ENCODE measurements at places on chromosomes 4 and X. TPM values are rescaled to one million over a fixed set of nuclear protein-coding genes. Genes with fewer than 3 reads are reported as not detected.

DNA sequence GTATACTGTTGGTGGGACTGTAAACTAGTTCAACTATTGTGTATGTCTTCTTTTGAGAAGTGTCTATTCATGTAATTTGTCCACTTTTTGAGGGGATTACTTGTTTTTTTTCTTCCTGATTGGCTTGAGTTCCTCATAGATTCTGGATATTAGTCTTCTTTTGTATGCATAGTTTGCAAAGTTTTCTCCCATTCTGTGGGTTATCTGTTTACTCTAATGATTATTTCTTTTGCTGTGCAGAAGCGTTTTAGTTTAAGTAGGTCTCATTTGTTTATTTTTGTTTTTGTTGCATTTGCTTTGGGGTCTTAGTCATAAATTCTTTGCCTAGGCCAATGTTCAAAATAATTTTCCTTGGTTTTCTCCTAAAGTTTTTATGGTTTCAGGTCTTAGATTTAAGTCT, 26.6 kb upstream of the ANTXR2 start:
- no peak overlapping the region for H3K4me3 ChIP-seq
- DNase-seq, result no peak
- H3K27ac ChIP-seq, result no peak overlapping the region
- no peaks in the 10 kb centered on the region for H3K27me3 ChIP-seq
- H3K4me1 ChIP-seq, result no peaks in the 10 kb centered on the region

STOX2 gene
- total RNA-seq, result 7.9 TPM

DNA sequence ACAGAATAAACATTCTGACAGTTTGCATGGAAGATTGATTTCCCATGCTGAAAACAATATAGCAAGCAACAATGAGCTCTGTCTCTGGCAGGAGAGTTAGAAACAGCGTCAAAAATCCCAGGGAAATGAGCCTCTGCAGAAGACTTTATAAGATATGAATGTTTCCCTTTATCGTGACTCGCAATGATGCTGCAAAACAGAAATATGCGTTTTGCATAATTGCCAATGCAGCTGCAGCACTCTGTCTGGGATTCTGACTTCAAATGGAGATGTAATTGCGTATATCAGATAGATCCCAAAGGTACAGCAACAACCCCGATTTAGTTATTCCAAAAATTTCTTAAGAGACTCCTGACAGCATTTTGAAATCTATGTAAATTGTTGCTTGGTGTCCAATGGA, 702.4 kb upstream of the EPHA5 start:
- H3K4me1 ChIP-seq, result no peaks in the 10 kb centered on the region
- H3K27ac ChIP-seq, result no peak overlapping the region
- no peaks in the 10 kb centered on the region for H3K27me3 ChIP-seq
- no peaks in the 10 kb centered on the region for H3K36me3 ChIP-seq

- no peak overlapping the region for H3K4me3 ChIP-seq
- no peaks in the 10 kb centered on the region for H3K4me1 ChIP-seq
- H3K36me3 ChIP-seq, result no peaks in the 10 kb centered on the region
- peaks cover 18% of the 10 kb centered on the region for H3K27me3 ChIP-seq
- DNase-seq, result no peak
These were observed 115.6 kb downstream of the SPANXA1 start for GRCh38 chrX:141468940-141469339.

DNA sequence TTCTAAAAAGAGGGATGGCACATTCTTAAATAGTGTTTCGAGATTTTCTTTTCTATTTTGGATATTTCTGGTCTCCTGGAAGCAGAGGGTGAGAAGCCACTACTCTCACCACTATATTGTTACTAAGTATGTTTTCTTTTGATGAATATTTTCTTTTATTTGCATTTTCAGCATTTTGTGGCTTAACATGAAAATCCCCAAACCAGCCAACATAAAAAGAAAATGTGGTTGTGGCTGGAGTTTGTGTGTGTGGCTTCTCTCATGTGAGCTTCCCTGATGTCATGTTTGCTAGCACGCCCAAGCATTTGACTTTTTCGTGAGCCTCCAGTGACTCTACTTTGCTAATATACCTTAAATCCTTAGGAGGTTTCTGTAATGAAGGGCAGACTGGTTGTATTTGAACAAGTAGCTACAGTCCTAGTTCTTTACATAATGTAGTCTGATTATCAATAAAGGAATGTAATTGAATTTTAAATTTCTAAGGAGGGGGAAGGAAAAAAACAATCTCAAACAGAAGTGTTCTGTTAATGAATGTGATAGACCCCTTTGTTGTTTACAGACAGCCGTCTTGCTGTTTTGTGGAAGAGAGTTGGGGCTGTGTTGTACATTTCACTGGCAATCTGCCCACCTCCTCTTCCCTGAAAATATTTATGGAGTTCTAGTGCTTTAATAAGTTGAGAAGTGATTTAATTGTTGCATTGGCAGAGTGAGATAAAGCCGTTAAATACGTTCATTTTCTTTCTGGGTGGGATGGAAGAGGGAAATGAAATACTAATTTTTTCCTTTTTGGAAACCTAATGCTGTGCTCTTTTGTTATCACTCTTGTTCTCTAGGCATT, 114.6 kb downstream of the ARHGAP10 start:
- H3K27me3 ChIP-seq, result no peaks in the 10 kb centered on the region
- DNase-seq, result no peak
- no peak overlapping the region for H3K4me3 ChIP-seq

- H3K36me3 ChIP-seq, result no peaks in the 10 kb centered on the region
- H3K4me3 ChIP-seq, result no peak overlapping the region
- peaks cover 3% of the 10 kb centered on the region for H3K27me3 ChIP-seq
These were observed 512.6 kb upstream of the FAM241A start for GRCh38 chr4:111632641-111633151.

- peak within 1 kb of the TSS; percentile 61 for H3K27ac ChIP-seq
- H3K4me3 ChIP-seq, result peak within 1 kb of the TSS; percentile 48
- H3K4me1 ChIP-seq, result no peaks in the 10 kb centered on the region
- no peaks in the 10 kb centered on the region for H3K36me3 ChIP-seq
- peak; percentile 75 for DNase-seq
- peaks cover 78% of the 10 kb centered on the region for H3K27me3 ChIP-seq
These were observed at the start of gene RTL5 for GRCh38 chrX:72131317-72132294. Gene RTL5, minus strand, starts transcription at chrX:72131915.

DNA sequence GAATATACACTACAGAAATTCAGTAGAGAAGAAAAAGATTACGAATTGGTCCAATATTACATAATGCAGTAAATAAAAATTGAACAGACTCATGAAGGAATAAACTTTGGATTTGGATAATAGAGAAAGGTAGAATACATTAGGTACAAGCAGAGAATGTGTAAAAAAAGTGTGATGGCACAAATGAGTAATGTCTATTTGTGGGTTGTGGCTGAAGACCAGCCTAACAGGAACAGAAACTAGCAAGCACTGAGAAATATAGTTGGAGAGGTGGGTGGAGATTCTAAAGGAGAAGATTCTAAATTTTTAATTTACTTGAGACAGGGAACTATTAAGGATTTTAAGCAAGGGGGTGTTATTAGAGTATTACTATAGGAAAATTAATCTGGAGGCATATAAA, 15.2 kb upstream of the CLOCK start:
- no peaks in the 10 kb centered on the region for H3K36me3 ChIP-seq
- no peaks in the 10 kb centered on the region for H3K4me1 ChIP-seq
- H3K4me3 ChIP-seq, result no peak overlapping the region

GRCh38 chr4:74188912-74189311, 31.0 kb downstream of the MTHFD2L start:
- no peak overlapping the region for H3K27ac ChIP-seq
- H3K4me3 ChIP-seq, result no peak overlapping the region
- no peaks in the 10 kb centered on the region for H3K4me1 ChIP-seq
- no peaks in the 10 kb centered on the region for H3K27me3 ChIP-seq
- no peak for DNase-seq

YIPF7 gene
- not detected for total RNA-seq

CXorf49 gene
- not detected for total RNA-seq

DNA sequence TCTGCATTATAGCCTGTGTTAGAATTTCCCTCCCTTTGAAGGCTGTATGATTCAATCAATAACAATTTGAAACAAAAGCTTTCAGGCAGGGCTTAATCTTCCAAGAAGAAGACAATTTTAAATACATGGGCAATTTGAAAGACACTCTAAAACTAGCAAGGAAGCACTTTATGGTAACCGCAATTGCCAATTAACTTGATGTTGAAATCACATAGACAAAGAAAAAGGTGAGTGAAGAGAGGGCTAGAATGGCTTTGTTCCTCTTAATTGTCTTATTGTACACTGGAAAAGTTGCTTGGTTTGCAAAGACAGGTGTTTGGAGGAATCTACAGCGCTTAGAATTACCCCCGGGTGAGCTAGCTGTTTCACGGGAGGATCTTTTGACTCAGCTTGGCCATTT, 74.4 kb upstream of the PRKX start:
- H3K27ac ChIP-seq, result no peak overlapping the region
- no peaks in the 10 kb centered on the region for H3K27me3 ChIP-seq
- H3K36me3 ChIP-seq, result no peaks in the 10 kb centered on the region
- H3K4me3 ChIP-seq, result peak overlapping the region; percentile 19
- no peak for DNase-seq
- H3K4me1 ChIP-seq, result no peaks in the 10 kb centered on the region

RXFP1 gene
- not detected for total RNA-seq

SMPX gene
- not detected for total RNA-seq

COL4A5 gene
- total RNA-seq, result 13.6 TPM

NPY5R gene
- total RNA-seq, result 4.6 TPM

GRCh38 chrX:103250977-103251376, 4.0 kb downstream of the TCEAL8 start:
- H3K27me3 ChIP-seq, result peaks cover 24% of the 10 kb centered on the region
- H3K36me3 ChIP-seq, result no peaks in the 10 kb centered on the region
- no peak for DNase-seq
- no peak overlapping the region for H3K4me3 ChIP-seq

DNA sequence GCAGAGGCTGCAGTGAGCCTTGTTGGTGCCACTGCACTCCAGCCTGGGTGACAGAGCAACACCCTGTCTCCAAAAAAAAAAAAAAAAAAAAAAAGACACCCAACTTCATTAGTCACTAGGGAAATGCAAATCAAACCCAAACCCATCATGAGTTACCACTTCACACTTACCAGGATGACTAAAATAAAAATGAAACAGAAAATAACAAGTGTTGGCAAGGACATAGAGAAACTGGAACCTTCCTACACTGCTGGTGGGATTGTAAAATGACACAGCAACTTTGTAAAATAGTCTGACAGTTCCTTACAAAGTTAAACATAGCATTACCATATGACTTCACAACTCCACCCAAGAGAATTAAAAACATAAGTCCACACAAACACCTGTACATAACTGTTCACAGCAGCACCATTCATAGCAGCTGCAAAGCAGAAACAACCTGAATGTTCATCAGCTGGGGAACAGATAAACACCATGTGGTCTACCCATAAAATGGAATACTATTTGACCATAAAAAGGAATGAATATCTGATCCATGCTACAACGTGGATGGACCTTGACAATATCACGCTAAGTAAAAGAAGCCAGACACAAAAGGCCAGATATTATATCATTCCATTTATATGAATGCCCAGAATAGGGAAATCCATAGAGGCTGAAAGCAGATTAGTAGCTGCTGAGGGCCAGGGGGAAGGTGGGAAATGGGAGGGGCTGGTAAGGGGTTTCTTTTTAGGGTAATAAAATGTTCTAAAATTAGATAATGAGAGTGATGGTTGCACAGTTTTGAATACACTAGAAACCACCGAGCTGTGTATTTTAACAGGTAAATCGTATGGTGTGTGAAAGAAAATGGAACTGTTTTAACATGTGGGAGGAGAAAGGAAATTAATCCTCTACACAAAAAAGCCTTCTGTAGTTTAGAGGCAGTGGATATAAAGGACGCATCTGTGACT, 18.3 kb downstream of the CD99L2 start:
- H3K27me3 ChIP-seq, result no peaks in the 10 kb centered on the region
- H3K27ac ChIP-seq, result no peak overlapping the region
- no peak overlapping the region for H3K4me3 ChIP-seq
- DNase-seq, result no peak

CXorf65 gene
- total RNA-seq, result not detected

- no peaks in the 10 kb centered on the region for H3K4me1 ChIP-seq
- H3K4me3 ChIP-seq, result no peak overlapping the region
- no peaks in the 10 kb centered on the region for H3K27me3 ChIP-seq
- no peaks in the 10 kb centered on the region for H3K36me3 ChIP-seq
These were observed 2.1 kb upstream of the SH2D1A start for GRCh38 chrX:124344246-124344645.

DNA sequence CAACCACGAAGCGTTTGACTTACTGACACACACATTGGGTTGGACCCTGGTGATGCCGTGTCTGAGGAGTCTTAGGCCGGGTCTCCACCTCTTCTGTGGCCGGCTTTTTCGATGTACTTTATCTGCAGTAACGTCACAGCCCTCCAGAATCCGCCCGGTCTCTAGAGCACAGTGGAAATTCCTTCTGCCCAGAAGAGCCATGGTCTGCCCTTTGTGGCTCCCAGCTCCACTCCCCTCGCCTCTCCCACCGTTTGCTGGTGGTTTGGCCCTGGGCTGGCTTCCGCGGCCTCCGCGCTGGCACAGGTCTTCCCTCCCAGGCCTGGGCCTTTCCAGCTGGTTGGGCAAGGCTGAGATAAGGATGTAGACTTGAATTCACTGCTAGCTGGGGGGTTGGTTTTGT, 4.3 kb downstream of the MAEA start:
- H3K4me3 ChIP-seq, result no peak overlapping the region
- H3K27me3 ChIP-seq, result no peaks in the 10 kb centered on the region
- H3K36me3 ChIP-seq, result no peaks in the 10 kb centered on the region
- H3K27ac ChIP-seq, result peak overlapping the region; percentile 36
- no peak for DNase-seq

ATOH1 gene
- not detected for total RNA-seq

- H3K36me3 ChIP-seq, result no peaks in the 10 kb centered on the region
- H3K4me1 ChIP-seq, result no peaks in the 10 kb centered on the region
- peaks cover 18% of the 10 kb centered on the region for H3K27me3 ChIP-seq
- no peak overlapping the region for H3K27ac ChIP-seq
- DNase-seq, result no peak
These were observed 26.2 kb downstream of the DLG3 start for GRCh38 chrX:70470850-70471289.

S100P gene
- 0.98 TPM for total RNA-seq

UNC5C gene
- 6.2 TPM for total RNA-seq

- DNase-seq, result no peak
- no peak overlapping the region for H3K4me3 ChIP-seq
- no peaks in the 10 kb centered on the region for H3K27me3 ChIP-seq
- no peaks in the 10 kb centered on the region for H3K4me1 ChIP-seq
- H3K27ac ChIP-seq, result no peak overlapping the region
These were observed 434.6 kb upstream of the FRG1 start for GRCh38 chr4:189506080-189506479.

RHOXF2 gene
- not detected for total RNA-seq

BEX5 gene
- 3.3 TPM for total RNA-seq

GRCh38 chr4:54683616-54684346, 26.0 kb downstream of the KIT start:
- H3K36me3 ChIP-seq, result no peaks in the 10 kb centered on the region
- H3K27me3 ChIP-seq, result no peaks in the 10 kb centered on the region
- H3K27ac ChIP-seq, result no peak overlapping the region
- H3K4me3 ChIP-seq, result no peak overlapping the region
- no peak for DNase-seq

DNA sequence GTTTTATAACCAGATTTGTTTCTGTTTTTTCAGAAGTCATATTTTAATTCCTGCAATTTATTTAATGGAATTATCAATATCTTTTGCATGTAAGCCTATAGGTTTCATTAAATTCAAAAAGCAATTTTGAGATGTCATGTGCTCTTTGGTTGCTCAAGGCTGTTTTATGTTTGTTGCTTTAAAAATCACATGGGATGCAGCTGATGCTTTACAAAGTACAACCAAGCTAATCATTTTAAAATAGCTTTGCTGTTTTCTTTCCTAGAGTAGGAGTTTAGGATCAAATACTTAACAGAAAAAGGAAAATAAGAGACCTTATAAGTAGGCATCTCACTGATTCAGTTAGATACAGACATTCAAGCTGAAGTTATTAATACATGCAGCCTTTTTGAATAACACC, 11.3 kb downstream of the CPEB2 start:
- H3K4me3 ChIP-seq, result no peak overlapping the region
- H3K36me3 ChIP-seq, result no peaks in the 10 kb centered on the region
- no peaks in the 10 kb centered on the region for H3K27me3 ChIP-seq
- DNase-seq, result no peak
- no peak overlapping the region for H3K27ac ChIP-seq

CLCN4 gene
- 4.7 TPM for total RNA-seq
